ENCODE measurements at places on chromosomes 7 and 10.

DNA sequence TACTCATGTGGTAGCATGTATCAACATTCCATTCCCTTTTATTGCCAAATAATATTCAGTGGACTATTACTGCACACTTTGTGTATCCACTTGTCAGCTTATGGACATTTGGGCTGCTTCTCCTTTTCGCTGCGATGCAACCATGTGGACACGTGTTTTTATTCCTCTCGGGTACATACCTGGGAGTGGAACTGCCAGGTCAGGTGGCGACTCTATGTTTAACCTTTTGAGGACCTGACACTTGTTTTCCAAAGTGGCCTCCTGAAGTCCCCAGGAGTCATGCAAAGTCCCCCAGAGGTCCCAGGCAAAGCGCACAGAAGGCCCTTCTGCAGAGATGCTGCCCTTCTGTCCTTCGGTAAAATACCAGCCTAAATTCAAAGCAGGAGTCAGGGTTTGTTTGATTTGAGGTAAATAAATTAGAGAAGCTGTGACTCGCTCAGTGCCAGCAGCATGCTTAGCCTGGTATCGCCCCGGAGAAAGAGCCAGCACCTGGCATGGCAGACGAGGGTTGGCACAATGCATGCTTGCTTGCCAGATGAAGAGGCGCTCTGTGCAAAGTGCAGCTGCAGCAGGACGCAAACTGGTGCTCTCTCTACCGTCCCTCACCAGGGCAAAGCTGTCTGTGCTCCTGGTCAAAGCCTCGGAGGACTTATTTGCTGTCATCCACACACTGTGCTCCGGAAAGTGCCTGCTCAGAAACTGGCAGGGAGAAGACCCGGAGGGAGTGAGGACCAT is 37.8 kb downstream of the HIPK2 start:
- no peak for DNase-seq

GRCh38 chr7:82335927-82336326 is 107.7 kb downstream of the CACNA2D1 start:
- DNase-seq = no peak

DNA sequence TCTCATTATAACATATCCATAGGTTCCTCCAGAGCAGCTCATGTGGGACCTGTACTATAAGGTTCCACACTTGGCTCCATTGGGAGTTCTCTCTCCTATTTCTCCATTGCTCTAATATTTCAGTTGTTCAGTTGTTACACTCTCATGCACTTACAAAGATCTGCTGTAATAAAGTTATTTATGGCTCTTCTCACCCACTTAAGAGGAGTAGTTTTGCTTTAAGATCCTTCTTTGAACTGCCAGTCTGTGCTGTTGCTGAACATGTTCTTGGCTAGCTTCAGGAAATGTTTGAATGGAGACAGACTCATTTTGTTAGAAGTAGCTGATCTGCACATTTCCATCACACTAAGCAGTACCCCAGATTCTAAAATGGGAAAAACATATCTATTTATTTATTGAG is 250.1 kb downstream of the CDK14 start:
- no peak for DNase-seq

- no peak for DNase-seq
These were observed 172.2 kb downstream of the HERPUD2 start for GRCh38 chr7:35522697-35523096.

DNA sequence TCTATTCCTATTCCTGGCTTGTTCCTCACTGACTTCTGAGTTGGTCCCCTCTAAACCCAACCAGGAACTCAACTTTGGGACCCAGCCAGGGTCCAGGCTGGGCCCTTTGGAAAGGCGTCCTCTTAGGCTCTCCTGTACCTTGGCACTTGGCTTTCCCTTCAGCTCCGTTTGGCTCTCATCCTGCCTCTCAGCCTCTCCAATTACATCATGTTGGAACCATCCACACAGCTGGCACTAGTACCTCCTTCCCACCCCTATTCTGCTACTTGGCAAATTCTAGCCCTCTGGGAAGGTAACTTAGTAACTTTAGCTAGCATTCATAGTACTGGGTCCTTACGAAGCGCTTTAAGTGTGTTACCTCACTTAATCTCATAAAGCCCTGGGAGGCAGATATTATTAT is 205.3 kb upstream of the HABP2 start:
- DNase-seq = no peak

DNA sequence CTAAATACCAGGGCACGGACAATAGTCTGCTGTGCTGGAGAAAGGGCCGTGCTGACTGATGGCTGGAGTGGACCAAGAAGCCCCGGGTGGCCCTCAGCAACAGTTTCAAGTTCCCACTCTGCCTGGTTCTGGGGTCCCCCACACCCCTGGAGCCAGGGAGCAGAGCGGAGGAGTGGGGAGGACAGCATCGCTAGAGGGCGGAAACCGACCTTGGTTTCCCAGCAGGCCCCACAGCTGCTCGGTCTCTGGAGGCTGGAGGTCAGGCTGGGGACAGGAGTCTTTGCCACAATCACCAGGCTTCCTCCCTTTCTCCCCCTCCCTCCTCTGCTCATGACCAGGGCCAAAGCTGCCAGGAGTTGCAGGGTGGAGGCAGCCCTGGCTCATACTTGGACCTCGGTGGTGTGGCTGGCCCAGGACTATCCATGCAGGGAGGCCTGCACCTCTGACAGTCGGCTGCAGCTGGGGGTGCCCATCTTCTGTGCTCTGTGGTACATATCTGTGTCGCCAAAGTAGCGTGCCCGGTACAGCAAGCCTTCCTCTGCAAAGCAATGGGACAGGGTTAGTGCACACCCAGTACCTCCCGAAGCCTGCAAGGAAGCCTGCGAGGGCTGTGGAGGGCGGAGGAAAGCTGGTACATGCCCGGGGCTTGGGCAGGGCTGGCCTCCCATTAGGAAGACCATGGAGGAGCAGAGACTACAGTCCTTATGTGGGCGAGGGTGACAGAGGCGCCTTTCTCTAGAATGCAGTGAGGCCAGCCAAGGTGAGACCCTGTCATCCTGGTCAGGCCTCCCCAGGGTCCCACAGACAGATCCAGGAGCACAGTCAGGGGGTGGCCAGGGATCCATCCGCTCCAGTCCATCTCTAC is 19.1 kb downstream of the DNAJB12 start:
- no peak for DNase-seq

DNA sequence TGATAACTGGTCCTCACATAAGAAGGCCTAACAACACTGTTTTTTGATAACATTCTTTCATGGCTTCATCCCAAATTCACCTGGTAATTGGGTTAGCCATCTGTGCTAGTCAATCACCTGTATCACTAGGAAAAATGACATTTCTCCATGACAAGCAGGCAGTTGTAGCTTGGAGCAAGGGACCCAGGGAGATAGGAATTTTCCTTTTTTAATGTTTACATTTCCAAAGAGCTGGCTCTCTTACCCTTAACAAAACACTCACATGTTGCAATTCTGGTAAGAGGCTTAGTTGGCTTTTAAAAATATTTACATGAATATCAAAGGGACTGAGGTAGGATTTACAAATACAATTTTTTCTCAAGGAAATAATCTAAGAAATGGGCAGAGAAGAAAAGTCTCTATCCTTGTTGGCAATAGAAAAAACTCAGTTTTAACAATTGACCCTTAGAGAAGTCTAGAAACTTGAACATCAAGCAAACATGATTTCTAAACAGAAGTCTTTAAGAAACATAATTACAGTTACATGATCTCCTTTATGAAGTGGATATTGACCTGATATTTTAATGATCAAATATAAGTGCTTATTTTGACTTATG is 16.1 kb upstream of the AKR1C1 start:
- DNase-seq = no peak

DNA sequence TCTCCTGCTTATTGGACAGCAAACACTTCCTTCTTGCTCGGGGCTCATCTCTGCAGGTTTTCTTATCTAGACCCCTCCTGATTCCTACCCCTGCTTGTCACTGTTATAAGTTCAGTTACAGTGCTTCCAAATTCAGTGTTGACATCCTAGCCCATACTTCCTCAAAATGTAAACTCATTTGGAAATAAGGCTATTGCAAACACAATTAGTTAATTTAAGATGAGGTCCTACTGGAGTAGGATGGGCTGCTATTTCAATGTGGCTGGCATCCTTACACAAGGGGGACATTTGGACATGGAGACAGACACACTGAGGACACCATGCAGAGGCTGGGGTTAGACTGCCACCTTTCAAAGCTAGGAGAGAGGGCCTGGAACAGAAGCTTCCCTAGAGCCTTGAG is 85.2 kb upstream of the NPVF start:
- DNase-seq = no peak

DNA sequence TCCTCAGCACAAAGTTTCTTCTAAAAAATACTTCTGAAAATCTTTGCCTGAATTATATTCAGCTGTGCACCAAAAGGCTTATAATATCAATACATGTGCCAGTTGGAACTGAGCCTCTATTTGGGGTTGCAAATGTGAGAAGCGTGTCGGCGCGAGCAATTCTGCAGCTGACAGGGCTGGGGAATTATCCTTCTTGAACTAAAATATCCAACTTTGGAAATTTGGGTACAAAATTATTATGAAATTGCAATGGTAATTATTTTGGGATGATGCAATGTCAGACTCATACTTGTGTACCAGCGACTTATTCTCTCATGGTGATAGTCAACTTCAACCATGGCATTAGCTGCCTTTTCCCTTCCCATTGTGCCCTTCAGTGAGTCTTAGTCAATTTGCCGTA is 507.0 kb upstream of the KLF6 start:
- no peak for DNase-seq

- no peak for DNase-seq
These were observed 25.9 kb downstream of the FOXK1 start for GRCh38 chr7:4707980-4708411.

DNA sequence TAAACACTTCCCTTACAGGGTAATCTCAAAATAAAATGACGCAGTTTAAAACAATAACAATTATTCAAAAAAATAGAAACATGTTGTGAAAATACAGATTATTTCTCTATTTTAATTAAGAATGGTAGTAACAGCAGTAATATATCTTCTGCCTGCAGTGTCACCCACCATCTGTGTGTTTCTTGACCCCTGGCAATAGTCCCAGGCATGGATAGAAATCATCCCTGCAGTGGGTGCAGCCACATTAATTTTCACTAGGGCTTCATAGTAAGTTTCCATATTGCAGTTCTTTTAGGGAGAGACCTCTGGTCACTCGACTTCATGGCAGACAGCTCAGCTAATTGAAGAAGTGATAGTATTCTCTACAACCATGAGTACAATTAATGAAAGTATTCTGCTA is 470.1 kb upstream of the TEX47 start:
- no peak for DNase-seq

GRCh38 chr10:69248117-69248730 is 28.1 kb downstream of the HKDC1 start:
- DNase-seq = no peak

DNA sequence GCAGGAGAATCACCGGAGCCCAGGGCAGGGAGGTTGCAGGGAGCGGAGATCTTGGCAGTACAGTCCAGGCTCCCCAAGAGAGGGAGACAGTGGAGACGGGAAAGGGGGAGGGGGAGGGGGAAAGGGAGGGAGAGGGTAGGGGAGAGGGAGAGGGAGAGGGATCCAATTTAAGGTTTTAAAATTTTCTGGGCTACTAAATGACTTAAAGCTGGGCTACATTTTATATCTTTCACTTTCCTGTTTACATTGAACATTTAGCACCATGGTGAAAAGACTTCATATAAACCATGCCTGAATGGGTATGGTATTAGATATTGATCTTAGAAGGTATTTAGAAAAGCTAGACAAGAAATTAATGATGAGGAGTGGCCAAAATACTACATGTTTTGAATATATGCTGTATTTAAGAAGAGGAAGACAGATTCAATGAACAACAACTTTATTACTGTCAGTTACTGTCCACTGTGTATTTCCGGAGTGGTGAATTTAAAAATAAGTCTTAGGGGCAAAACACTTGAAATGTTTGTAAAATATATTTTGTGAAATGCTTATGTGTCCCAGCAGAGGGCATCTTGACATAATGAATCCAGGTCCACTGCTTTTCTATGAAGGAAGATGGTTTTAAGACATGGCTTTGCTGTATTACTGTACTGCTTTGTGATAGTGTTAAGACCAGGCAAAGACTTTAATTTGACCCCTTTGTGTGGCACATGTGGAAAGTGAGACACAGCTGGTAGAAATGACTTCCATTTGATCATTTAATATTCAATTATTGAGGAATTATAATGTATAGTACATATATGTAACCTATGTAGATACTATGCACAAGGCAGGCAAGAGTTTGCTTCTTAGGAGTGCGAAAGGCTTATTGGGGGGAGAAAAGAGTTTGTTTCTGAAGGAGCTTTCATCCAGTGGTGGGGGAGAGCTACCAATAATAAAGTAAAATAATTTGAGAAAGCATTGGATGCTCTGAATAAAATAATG is 52.8 kb downstream of the NRF1 start:
- peak; percentile 18 for DNase-seq

- DNase-seq = no peak
These were observed 26.8 kb upstream of the TRUB1 start for GRCh38 chr10:114911052-114911711.

DNA sequence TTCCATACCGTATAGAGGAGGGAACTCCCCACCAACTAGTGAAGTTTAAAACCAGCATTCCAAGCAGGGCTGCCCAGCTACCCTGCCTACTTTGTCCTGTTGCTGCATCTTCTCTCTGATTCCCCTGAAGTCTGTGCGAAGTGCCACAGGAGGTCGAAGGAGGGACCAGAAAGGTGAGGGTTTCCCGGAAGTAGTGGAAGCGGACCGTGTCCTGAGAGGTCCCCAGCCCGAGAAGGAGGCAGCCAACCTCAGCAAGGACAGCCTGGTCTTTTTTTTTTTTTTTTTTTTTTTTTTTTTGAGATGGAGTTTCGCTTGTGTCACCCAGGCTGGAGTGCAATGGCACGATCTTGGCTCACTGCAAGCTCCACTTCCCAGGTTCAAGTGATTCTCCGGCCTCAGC is 671.9 kb upstream of the GALNT17 start:
- DNase-seq = no peak

DNA sequence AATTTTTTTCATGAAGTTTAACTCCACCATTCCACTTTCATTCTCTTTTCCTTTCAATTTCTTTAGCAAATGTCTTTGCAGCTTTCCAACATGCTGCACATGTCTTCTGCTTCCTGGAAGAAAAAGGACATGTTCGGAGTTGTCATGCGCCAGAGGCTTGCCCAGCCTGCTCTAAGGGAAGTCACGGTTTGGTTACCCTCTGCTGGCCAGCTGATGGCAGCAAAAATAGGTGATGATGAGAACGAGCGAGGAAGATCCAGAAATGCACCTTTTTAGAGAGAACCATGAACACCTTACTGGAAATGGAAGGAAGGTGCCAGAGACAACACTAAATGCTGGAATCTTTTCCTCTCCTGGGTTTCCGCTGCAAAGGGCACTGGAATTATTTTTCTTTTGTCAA is 4.9 kb upstream of the ZSCAN21 start:
- peak; percentile 47 for DNase-seq

GRCh38 chr10:43749940-43750552 is 101.4 kb upstream of the ZNF32 start:
- no peak for DNase-seq

GRCh38 chr7:116443101-116443523 is 56.4 kb upstream of the CAV2 start:
- no peak for DNase-seq

DNA sequence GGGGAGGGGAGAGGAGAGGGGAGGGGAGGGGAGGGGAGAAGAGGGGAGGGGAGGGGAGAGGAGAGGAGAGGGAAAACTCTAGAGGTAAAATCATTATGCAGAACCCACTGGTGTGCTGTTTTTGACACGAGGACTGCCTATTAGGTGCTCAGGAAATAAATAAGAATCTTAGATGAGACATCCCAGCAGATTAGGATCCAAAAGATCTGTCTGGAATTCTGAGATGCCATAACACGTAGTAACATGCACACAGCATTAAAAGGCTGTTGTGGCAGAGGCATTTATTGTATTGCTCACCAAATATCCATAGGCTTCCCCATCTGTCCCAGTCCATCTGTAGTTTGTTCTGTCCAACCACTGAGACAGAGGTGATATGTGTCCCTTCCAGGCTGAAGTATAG is 40.8 kb upstream of the KMT2E start:
- no peak for DNase-seq

GRCh38 chr7:122298131-122298530 is 6.4 kb downstream of the FEZF1 start:
- no peak for DNase-seq

All from HL-60 (cell line).